ENCODE measurements at places on chromosomes 5 and 9.

DNA sequence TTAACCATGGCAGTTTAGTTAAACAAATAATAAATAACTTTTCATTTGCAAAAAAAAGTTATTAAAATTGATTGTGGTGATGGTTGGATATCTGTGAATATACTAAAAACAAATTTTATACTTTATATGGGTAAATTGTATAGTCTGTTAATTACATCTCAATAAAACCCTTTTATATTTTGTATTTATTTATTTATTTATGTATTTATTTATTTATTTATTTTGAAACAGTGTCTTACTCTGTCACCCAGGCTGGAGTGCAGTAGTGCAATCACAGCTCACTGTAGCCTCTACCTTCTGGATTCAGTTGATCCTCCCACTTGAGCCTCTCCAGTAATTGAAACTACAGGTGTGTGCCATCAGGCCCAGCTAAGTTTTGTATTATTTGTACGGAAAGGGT, 52.4 kb downstream of the OTP start:
- no peak for DNase-seq

- no peak for DNase-seq
Measured at GRCh38 chr9:14779566-14780022, 57.1 kb upstream of the CER1 start.

GRCh38 chr5:14142202-14142826, 828 bp upstream of the TRIO start:
- DNase-seq: no peak

DNA sequence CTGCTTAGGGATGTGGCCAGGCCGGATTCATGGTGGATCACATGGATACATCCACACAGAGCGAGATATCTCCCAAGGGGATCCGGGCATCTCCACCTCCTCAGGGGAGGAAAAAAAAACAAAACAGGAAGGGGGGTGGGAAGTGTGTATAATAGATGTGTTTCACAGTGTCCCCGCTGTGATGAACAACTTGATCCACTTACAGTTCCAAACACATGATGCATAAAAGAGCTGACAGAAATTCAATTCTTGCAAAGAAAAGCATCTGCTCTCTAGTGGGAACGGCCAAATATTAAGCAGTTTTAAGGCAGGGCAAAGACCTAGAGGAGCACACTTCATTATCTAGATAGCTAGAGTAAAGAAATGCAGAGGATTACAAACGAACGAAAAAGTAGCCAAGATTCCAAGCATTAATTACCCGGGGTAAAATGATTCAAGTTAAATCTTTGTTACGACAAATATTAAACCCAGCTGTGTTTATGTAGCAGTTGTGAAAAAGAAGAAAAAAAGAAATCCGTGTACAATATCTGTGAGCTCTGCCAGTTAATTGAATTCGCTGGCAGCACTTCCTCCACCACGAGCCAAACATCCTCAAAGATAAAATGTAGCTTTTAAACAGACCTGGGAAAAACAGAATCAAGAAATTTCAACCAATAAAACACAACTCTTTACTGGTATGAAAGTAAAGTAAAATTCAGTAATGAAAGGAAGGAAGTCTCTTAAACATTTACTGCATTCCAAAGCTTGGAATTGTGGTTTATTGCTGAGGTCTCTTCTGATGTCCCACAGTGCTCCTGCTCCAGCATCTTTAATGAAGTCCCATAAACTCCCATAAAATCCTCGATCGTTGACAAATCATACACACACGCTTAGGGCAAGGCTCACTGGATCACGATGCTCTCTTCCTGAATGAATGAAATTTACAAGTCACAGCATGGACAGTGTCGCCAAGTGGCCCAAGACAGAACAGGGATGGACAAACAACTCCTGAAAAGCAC, 213.0 kb downstream of the CRB2 start:
- no peak for DNase-seq

DNA sequence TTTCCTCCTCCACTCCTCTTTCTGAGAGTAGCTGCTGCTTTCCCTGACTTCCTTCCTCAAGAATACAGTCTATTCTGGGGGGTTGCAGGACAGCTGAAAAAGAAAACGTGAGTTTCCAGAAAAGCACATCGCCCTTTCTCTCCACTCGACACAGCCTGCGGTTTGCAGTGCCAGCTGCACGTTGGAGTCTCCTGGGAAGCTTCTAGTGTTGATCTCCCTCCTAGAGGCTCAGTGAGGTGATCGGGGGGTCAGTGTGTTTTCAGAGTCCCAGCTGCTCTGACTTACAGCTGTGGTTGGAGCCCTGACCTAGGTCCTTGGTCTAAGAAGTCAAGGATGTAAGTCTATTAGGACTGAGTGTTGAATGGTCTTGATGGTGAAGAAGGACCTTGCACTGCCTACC, 25.0 kb upstream of the SUSD3 start:
- DNase-seq: no peak

DNA sequence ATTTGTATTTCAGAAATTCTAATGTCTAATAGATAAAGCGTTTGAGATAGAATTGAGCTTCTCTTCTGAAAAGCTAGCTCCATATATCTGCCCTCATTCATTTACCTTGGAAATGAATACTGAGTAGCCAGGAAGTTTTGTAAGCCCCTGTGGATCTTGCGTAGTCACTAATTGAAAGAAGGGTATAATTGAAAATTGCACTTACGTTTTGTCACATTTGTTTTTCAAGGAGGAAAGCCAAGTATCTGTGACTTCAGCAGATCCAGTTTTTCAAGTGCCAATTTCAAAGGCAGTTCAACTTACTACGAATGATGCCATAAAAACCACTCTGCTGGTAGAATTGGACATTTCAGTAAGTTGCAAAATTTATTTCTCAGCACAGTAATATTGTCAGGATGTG, 14.0 kb downstream of the MTRR start:
- no peak for DNase-seq

DNA sequence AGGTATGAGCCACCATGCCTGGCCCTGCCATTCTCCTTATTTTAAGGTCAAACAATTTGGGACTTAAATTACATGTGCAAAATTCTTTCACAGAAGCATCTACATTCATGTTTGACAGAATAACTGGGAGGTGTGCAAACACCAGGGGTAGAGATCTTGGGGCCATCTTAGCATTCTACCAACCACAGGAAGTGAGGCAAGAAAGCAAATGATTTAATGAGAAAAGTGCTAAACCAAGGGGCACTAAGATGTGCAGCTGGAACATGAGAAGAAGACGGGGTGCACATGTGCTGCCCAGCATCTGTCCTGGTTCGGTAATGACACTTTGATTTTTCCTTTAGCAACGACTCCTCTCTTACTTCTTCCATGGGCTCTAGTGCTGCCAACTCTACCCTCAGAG, 1.2 kb upstream of the F12 start:
- DNase-seq: no peak

Measured in activated gamma-delta T cell treated with Interleukin-2 at 50 U/mL for 16 hours (primary cell).